ENCODE measurements at places on chromosomes 7 and 10.

DNA sequence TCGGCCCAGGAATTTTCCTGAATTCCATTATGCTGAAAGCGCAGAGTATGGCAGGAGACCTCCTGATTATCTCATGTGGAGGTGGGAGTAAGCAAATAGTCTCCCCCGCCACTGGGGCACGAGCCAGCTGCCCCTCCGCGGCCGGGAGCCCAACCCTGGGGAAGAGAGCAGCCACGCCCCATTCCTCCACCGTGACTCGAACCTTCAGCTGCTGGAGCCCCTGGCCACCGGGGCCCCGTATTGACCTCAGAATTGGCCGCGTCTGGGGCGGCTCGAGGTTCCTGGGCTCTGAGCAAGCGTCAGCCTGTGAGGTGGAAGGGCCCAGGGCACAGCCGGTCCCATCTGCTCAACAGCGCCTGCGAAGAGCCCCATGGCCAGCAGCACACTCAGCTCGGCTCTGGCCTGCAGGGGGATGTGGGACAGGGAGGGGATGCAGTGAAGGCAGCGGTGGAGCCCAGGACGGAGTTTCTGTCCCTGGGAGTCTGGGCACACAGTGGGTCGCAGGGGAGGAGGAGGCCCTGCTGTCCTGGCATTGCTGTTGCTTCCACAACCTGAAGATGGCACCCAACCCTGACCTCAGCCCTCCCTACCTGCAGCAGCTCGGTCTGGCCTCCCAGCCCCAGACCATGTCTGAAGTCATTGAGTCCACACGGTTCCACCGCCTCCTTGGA, 97.8 kb downstream of the CHST15 start:
- no peak for DNase-seq

GRCh38 chr10:65065278-65065677, 1544.1 kb downstream of the REEP3 start:
- no peak for DNase-seq

GRCh38 chr10:72557362-72557761, 68.5 kb downstream of the MICU1 start:
- no peak for DNase-seq

DNA sequence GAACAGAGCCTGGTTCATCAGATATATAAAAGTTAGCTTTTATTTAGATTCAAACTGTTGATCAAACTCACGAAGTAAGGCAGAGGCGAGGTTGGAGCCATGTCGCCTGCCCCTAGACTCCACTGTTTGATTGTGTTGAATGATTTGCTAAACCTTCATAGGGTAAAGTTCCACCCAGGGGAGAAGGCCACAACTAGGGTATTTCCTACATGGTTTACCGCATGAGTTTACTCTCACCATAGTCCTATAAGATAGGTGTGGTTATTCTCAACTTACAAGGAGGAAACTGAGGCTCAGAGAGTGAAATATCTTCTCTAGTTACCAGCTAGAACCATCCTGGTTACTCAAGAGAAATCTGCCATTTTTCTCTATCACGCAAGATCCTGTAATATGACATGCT, 31.8 kb downstream of the ARHGAP22 start:
- no peak for DNase-seq

- DNase-seq = no peak
Measured at GRCh38 chr10:11870461-11870780, 47.3 kb downstream of the PROSER2 start.

DNA sequence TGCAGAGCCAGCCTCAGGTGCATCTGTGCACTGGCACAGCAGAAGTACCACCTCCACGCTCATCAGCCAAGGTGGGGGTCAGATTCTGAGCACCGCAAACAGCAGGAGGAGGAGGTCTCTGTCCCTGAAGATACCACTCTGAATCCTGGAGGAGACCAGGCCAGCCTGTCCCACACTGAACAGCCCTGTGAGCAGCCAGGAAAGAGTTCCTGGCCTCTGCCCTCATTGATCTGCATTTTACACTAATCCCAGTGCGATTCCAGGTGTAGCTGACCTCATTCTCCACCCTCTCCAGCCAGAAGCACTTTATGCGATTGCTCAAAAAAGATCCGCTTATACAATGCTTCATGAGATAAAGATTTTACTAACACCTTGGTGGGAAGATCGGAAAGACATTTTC, 99.1 kb upstream of the CACUL1 start:
- no peak for DNase-seq

DNA sequence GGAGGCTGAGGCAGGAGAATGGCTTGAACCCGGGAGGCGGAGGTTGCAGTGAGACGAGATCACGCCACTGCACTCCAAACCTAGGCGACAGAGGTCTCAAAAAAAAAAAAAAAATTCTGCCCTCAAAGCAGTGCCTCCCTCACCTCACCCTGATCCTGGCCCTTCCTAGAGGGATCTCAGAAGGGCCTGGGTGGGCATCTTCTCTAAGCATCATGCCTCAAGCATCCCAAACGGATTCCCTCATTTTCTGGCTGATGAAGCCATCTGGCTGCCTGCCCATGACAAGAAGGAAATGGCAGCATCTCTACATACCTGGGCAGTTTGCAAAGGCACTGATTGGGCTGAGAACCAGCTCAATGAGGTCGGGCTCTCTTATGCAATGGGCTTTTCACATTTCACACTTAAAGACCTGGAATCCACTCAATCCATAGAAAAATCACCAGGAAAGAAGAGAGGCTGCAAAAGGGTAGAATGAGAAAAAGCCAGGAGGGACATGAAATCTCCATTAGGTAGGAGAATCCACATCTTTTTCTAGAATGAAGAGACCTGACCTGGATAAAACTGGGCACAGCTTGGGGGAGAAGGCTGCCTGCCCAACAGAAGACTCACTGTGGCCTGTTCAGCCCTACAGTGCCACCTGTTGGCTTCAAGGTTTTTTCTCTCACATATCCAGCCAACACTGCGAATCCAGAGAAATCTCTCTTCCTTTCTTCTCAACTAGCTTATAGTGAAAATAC, 48.1 kb downstream of the PDLIM1 start:
- DNase-seq = no peak

DNA sequence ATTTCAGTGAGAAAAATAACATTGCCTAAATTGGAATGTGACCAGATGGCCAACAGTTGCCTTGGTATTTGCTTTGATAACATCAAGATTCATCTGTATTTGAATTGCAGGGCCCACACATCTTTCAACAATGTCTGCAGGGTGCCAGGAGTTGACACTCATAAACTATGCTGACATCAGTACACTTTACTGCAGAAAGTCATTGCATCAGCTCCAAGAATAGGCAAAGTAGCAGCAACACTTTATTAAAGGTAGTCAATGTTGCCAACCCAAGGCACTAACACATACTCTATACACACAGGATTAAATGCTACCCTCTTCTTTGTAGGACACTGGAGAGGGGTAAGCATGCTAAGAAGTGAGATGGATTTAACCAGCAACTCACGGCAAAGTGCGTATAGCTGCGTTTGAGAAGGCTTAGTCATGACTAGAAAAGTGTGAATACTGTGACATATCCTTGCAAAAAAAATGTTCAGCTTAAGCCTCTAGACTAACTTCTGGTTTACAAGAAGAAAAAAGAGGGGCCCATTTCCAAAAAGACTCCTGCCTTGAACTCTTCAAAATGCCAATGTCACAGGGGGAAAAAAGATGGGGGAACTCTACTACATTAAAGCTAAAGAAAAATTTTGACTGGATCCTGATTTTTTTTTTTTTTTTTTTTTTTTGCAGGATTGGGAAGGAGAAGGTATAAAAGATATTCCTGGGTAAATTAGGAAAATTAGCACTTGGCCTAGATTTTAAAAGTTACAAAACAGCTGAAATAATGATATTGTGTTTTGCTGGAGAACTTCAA, 2.2 kb downstream of the BBIP1 start:
- no peak for DNase-seq

- DNase-seq = no peak
Measured at GRCh38 chr10:34768261-34768971, 46.7 kb downstream of the PARD3 start.

DNA sequence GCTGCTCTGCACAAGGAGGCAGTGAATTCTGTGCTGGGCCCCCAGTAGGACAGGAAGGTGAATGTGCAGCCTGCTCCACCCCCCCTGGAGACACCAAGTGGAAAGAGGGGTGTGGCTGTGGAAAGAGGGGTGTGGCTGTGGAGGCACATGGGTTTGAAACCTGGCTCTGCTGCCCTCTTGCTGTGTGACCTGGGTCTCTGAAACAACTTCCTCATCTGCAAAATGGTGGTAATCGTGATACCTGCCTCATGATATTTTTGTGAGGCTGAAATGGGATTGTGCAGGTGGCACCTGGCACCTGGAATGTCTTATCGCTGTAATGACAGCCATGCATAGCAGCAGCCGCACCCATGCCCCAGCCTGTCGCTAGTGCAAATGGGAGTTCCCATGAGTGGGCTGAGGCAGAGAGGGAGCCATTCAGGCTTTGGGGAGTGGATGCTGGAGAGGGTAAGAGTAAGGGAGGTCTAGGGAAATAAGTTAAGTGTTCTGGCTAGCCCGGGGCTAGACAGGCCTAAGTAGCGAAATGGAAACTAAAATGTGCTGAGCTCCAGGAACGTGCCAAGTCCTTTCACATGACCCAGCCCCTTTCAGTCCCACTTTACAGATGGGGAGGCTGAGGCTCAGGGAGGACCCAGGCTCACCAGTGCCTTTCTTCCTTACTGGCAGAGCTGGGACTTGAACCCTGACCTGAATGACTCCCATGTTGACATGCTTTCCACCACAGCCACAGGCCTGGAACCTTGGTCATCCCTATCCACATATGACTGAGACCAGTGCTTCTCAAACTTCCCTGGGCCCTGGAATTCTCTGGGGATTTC, 35.0 kb downstream of the C10orf105 start:
- DNase-seq = no peak

DNA sequence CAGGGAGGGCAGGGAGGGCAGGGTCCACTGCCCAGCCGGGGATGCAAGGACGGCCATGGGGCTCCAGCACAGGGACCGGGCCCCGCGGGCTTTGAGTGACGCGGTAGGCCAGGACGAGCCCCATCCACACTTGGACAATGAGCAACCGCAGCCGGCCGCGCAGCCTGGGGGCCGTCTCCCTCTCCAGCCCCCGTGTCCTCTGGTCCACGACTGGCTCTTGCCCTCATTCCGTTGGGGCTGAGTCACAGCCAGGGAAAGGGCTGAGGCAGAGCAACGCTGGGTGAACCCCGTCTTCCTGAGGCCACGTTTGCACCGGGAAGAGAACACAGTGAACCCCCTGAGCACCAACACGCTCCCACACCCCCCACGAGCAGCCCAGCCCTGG, 23.7 kb downstream of the SHH start:
- DNase-seq = no peak

DNA sequence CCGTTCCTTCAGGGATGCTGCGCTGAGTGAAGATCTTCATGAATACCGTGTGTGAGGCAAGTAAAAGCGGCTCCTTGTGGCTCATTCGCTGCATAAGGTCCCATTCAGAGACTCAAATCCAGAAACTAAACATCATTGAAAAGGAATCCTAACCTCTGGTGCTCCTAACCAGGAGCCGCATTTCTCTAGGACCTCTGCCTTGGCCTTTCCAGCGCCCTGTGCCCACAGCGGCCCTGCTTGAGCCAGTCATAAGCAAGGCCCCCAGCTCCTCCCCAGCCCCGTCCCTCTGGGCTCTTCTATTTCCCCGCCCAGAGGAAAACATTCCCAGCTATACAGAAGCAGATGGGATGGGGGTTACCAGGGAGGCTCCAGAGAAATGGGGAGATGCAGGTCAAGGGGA, 42.6 kb upstream of the INSIG1 start:
- no peak for DNase-seq

- no peak for DNase-seq
Measured at GRCh38 chr10:72006026-72006425, 41.8 kb downstream of the CHST3 start.

DNA sequence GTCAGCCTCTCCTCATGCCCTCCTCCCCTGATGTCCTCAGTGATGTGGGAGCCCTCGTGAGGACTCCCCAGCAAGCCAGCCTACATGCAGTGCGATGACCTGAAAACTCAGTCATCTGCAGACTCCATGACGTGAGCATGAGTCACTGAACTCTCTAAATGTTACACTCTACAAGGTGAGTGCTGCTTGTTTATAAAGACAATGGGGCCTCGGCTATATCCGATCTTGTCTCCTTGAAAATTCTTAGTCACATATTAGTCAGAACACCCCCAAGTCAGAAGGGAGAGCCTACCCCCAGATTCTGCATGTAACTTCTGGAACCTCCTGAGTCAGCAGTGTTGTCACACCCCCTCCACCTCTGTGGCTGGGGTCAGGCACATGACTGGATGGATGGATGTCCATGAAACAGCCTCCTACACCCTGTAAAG, 673.8 kb downstream of the INHBA start:
- DNase-seq = no peak

DNA sequence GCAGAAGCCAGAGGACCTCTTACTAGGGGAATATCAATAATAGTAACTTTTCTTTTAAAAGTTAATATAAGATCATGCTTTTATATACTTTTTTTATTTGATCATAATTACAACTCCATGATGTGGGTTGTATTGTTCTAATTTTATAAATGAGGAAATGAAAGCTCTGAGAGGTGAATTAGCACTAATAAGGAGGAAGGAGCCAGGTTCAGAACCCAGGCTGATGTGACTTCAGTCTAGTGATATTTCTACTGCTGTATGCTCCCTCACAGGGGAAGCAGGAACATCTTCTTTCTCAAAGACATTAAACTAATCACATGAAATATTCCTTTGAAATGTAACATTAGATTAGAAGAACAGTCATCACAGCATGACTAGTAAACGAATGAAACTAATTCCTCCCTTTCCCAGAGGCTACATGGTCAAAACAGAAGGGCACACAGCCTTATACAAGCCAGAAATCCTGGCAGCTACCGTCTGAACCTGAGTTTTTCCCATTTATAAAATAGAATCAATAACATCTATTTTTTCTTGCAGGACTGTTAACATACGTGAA, 81.4 kb upstream of the GJD4 start:
- DNase-seq = no peak

- DNase-seq = no peak
Measured at GRCh38 chr7:121531175-121532070, 135.3 kb upstream of the FAM3C start.

DNA sequence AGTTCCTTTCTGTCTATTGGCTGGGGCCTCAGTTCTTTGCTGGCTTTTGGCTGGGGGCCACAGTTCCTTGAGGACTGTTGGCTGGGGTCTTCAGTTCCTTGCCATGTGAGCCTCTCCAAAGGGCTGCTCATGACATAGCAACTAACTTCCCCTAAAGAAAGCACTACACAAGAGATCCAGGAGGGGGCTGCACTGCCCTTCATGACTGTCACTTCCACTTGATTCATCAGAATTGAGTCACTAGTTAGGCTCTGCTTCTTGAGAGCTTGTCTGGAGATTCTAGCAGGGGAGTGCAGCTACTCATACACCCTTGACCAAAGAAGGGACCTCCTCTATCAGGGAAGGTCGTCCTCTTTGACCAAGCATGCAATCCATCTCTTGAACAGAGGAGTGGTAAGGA, 38.0 kb upstream of the MKX start:
- no peak for DNase-seq

DNA sequence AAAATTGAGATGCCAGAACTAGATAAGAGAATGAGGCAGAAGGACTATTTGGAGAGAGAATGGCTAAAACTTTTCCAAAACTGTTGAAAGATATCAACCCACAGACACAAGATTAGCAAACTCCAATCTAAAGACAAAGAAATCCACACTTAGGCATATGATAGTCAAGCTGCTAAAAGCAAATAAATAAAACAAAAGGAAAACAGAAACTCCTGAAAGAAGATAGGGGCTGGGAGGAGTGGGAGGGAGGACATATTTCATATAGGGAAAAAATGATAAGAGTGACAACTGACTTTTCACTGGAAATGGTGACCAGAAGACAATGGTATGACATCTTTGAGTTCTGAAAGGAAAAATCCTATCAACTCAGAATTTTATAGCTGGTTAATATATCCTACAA, 105.4 kb upstream of the ADO start:
- no peak for DNase-seq

All from NCI-H2227 treated with DMSO at 0.1 percent for 48 hours (cell line).